ENCODE measurements at places on chromosomes 7 and 10. TPM values are rescaled to one million over a fixed set of nuclear protein-coding genes. Genes with fewer than 3 reads are reported as not detected.

CHRM2 gene
- not detected for total RNA-seq

DNA sequence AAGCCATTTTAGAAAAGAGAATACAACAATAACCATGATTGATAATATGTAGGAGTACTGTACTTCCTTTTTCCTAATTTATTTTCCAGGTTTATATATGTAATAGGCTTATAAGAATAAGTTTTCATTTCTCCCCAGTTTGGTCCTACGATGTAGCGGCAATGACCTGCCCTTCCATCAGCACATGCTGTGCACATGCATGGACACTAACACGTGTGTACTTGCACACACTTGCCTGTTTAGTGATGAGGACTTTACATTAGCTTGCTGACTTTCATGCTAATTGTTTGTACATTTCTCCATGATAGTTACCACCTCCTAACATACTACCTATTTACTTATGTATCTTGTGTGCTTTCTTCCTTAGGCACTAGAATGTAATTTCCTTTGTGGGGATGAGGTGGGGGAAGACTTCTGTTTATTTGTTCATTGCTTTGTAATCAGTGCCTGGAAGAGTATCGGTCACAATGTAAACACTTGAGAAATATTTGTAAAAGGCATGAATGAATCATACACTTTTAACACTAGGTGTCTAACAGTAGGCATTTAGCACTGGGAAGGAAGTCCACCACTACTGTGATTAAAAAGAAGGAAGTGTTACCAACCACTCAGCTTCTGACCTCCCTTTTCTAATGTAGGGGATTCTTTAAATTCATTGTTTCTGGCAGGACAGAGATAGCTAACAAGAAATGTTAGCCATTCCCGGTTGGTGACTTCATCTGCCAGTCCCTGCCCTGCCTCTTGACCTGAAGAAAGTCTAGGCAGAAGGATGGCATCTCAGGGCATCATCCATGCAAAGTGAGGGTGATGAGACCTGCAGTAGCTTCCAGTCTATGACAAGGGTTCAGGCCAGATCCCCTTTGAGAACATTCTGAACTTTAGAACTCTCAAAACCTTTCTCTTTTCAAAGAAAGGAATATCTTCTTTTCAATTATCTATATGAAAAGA lies 120.2 kb upstream of the RAB18 start:
- DNase-seq, result no peak

ELN gene
- 5.3 TPM for total RNA-seq

HABP2 gene
- total RNA-seq, result not detected

PHKG1 gene
- 58.8 TPM for total RNA-seq

AASS gene
- total RNA-seq, result 12.0 TPM

SORCS3 gene
- total RNA-seq, result not detected

- DNase-seq, result no peak
These were observed 259.6 kb downstream of the RPS24 start for GRCh38 chr10:78292982-78293865.

CALML5 gene
- total RNA-seq, result not detected

DNA sequence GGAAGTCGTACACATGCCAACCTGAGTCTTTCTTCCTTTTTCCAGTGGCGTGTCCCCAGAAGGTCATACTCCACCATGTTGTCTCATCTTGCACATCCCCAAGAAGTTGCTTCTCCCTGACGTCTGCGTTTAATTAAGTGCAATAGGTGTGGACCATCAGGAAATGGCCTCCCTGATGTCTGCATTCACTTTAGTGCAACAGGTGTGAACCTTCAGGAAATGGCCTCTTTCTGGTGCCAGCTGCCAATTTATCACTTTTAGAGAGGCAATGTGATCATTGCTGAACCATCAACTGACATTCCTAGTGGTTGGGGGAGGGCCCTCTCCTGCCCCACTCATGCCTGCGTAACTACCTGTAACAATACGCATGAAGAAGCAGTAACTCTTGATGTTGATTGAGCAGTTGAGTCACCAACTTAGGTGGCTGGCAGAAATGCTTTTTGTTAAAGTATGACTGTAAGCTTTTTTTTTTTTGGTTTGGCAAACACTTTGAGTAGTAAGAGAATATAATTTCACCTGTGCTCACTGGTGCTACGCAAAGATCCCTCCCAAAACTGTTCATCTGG lies 25.8 kb downstream of the SCIN start:
- DNase-seq, result no peak

ITGA8 gene
- 5.8 TPM for total RNA-seq

SMARCD3 gene
- total RNA-seq, result 41.8 TPM

GRCh38 chr10:23585186-23585585 lies 146.3 kb downstream of the OTUD1 start:
- no peak for DNase-seq

GRCh38 chr7:81608748-81609382 lies 161.0 kb downstream of the HGF start:
- no peak for DNase-seq

CUEDC2 gene
- 58.4 TPM for total RNA-seq

CUZD1 gene
- total RNA-seq, result not detected

ZNF783 gene
- 6.9 TPM for total RNA-seq

DNA sequence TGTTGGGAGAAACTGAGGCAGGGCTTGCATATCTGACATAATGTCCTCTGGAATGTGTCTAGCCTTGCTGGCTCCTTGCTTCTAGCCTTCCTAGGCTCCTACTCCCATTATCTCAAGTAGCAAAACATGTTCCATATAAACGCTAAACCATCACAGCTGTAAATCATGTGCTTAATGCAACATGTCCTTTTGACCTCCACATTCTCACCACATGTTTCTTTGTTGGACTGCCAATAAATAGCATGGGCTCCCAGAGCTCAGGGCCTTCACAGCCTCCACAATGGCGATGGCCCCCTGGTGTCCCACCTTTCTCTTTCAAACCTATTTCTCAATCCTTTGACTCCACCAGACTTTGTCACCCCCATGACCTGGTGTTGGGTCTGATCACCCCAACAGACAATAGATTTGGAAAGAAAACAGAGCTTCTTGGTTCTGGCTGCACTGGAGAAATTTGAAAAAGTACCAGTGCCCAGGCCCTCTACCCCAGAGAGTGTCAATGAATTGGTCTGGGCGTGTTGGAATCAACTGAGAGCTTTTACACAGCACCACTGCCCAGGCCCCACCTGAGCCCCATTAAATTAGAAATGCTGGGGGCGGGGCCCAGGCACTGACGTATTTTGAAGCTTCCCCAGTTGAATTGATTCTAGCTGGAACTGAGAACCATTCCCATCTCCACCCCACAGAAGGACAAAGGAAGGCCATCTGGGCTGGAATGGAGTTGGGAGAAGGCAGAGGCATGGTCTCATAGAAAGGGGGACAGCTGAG lies 41.3 kb upstream of the GGCT start:
- DNase-seq, result no peak

TEX47 gene
- not detected for total RNA-seq

ANK3 gene
- total RNA-seq, result 144 TPM

- no peak for DNase-seq
These were observed 40.7 kb upstream of the BET1 start for GRCh38 chr7:94044806-94045205.

DNA sequence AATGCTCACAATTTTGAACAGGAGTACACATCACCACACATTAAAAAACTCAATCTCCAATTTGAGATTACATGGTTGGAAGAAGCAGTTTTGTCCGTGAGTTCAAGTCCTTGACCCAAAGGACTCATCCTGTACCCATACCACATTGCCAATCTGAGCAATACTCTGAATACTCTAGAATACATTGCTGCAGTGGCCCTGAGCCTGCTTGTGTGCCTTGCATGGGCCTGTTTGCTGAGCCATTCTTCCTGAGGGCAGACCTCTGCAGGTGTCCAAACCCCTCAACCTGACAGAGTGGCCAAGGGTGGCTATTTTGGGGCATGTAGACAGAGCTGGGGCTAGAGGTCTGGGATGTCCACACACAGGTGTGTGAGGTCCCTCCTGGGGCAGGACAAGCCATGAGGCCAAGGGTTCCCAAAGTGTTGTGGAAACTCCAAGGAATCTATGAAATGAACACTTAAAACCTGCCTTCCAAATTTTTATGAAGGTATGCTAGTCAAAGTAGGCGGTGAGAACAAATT lies 15.5 kb downstream of the AGMO start:
- no peak for DNase-seq

- no peak for DNase-seq
These were observed 28.6 kb upstream of the SLC16A12 start for GRCh38 chr10:89563861-89564478.

LMBR1 gene
- 27.9 TPM for total RNA-seq

CFTR gene
- total RNA-seq, result not detected

DNA sequence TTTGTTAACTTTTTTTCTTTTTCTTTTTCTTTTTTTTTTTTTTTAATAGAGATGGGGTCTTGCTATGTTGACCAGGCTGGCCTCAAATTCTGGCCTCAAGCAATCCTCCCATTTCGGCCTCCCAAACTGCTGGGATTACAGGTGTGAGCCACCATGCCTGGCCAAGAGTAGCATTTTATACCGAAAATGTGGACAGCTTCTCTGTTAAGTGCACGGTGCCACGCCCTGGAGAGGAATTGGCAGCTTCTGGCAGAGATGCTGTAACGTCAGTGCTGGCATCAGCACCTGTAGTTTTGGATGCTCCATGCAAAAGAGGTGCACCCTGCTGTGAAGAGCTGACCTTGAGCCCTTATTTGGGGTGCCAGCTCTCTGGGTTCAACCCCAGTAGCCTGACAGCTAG lies 18.2 kb downstream of the IL15RA start:
- DNase-seq, result peak; percentile 8

DNA sequence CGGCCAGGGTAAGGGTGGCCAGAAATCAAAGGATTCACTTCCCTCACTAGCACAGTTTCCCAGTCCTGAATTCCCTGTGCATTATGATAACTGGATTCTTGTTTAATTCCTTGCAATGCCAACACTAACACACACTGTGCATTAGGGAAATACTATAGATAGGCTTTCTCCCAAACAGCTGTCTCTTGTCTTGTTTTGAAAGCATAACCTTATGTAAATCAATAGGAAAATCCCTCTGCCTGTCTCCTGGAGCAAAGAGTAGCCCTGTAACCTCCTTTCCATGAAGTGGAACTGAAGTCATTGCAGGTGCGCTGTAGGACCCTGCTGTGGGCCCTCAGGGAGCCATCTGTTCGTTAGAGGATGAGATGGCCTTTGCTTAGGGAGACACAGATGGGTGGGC lies 82.8 kb upstream of the FAM171A1 start:
- no peak for DNase-seq

- DNase-seq, result no peak
These were observed 18.1 kb upstream of the GSTK1 start for GRCh38 chr7:143245123-143245522.

AKR1E2 gene
- 2.1 TPM for total RNA-seq

GRCh38 chr7:11120068-11120664 lies 146.5 kb downstream of the PHF14 start:
- DNase-seq, result no peak

C10orf95 gene
- total RNA-seq, result not detected

CTAGE8 gene
- total RNA-seq, result not detected

DNA sequence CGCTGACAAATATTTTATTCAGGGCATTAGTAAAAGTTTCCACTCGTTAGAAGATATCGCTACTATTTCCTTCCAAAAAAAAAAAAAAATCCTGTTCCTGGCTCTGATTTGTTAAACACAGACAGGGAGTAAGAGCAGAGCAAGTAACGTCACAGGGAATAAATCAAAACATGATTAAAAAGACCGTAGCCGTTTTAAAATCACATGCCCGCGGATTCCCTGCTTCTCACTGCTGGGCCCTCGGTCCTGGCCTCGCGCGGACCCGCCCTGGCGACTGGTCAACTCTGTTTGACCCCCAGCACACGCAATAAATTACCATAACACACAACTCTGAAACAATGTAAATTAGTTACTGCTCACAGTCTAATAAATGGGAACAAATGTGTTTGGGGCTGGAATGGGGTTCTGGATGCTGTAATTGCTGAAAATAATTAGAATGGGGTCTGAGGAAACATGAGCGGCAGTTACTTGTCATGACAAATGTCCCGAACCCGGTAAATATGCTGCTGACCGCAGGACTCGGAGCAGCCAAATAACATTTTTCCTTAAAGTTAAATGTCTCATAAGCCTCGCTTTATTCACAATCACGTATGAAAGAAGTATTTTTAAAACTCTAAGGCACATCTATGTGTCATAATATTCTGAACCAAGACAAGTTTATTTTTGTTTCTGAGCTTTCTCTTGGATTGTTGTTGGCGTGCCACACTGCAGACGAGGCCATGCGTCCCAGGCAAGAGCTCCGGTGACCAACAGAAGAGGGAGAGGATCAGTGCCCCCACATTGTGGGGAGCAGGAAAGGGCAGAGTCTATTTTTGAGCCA lies 17.9 kb downstream of the EBF3 start:
- no peak for DNase-seq

- DNase-seq, result no peak
These were observed 25.8 kb downstream of the APBB1IP start for GRCh38 chr10:26463986-26464385.

- DNase-seq, result no peak
These were observed 1.5 kb downstream of the SEM1 start for GRCh38 chr7:96707901-96708774.

- DNase-seq, result no peak
These were observed 197.6 kb downstream of the WDR37 start for GRCh38 chr10:1253523-1254353.

DNA sequence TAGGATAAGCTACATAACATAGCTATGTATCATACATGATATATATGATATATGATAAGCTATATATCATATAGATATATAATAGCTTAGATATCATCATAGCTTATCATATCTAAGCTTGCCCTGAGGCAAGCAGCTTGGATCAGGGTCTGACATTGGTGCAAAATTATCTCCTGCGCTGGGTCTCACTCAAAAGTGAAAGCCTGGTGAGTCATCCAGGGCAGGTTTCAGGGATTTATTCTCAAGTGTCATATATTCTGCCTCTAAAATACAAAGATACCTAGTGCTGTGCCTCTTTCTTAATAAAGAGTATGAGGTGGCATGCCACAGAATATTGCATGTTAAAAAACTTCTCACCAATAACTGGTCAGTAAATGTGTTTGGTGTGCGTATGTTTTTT lies 105.9 kb downstream of the CDC14C start:
- no peak for DNase-seq

MUC3A gene
- 0.71 TPM for total RNA-seq

DNA sequence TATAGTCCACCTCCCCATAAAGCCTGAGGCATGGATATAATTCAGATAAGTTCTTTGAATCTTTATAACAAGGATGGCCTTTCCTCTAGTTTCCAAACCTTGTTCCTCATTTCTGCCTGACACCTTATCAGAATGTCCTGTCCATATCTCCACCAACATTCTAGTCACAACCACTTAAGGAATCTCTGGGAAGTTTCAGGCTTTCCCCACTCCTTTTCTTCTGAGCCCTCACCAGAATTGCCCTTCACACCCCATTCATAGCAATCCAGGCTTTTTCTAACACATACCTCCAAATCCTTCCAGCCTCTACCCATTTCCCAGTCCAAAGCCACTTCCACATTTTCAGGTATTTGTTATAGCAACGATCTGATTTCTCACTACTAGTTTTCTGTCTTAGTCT lies 18.0 kb upstream of the DIP2C start:
- DNase-seq, result no peak

GRCh38 chr7:50530766-50531165 lies 34.4 kb downstream of the DDC start:
- DNase-seq, result no peak

GRCh38 chr10:116590590-116591444 lies at the start of gene PNLIPRP1:
TSS of gene PNLIPRP1 (plus strand) at chr10:116590959. CDS start at chr10:116591130, 171 bp downstream.
- no peak for DNase-seq

- no peak for DNase-seq
These were observed 27.3 kb downstream of the NCOA4 start for GRCh38 chr10:46002916-46003693.

BMPR1A gene
- 17.1 TPM for total RNA-seq

ENO4 gene
- total RNA-seq, result not detected
